SK-N-SH (cell line): ENCODE measurements at places on chromosomes 3 and 15. TPM values are rescaled to one million over a fixed set of nuclear protein-coding genes. Genes with fewer than 3 reads are reported as not detected.

- no peak overlapping the region for H3K4me3 ChIP-seq
- H3K4me1 ChIP-seq, result no peaks in the 10 kb centered on the region
- no peak for DNase-seq
- no peak overlapping the region for H3K27ac ChIP-seq
- H3K36me3 ChIP-seq, result no peaks in the 10 kb centered on the region
Observed at GRCh38 chr3:60696428-60697125, 554.7 kb downstream of the FHIT start.

GRCh38 chr3:131393868-131394267 is 12.3 kb downstream of the NUDT16 start:
- H3K27ac ChIP-seq, result no peak overlapping the region
- H3K27me3 ChIP-seq, result no peaks in the 10 kb centered on the region
- no peak for DNase-seq
- H3K4me3 ChIP-seq, result no peak overlapping the region

DNA sequence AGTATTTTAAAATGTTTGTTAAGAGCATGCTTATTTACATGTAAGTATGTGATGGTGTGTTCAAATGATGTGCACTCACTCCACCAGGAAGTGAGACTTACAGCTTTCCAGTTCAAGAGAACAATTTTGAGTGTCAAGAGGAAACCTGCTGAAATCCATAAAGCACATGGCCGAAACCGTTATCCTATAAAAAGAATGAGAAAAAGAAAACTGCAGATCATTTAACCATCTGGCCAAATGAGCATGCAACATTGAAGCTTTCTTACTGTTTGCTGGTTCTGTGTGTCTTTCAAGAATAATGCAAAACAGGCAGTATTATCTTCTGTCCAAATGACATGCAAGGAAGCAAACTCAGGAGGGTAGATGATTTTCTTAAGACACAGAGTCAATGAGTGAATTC is 26.3 kb downstream of the GABRR3 start:
- H3K27ac ChIP-seq, result no peak overlapping the region
- no peaks in the 10 kb centered on the region; the same call in 1 of the 2 replicates for H3K4me1 ChIP-seq
- H3K27me3 ChIP-seq, result no peaks in the 10 kb centered on the region
- H3K36me3 ChIP-seq, result no peaks in the 10 kb centered on the region
- DNase-seq, result no peak

- H3K27ac ChIP-seq, result no peak overlapping the region
- H3K4me1 ChIP-seq, result no peaks in the 10 kb centered on the region
- no peak overlapping the region for H3K4me3 ChIP-seq
- no peak for DNase-seq
- H3K27me3 ChIP-seq, result no peaks in the 10 kb centered on the region
Observed at GRCh38 chr3:46924921-46925584, 47.5 kb downstream of the PTH1R start.

- no peaks in the 10 kb centered on the region for H3K27me3 ChIP-seq
- peaks cover 32% of the 10 kb centered on the region for H3K36me3 ChIP-seq
- no peak overlapping the region for H3K4me3 ChIP-seq
- no peak for DNase-seq
- no peak overlapping the region for H3K27ac ChIP-seq
Observed at GRCh38 chr15:72733941-72734738, 48.1 kb downstream of the BBS4 start.

GRCh38 chr15:100220058-100220768 is 121.6 kb downstream of the ADAMTS17 start:
- H3K4me3 ChIP-seq, result no peak overlapping the region
- H3K4me1 ChIP-seq, result no peaks in the 10 kb centered on the region

- no peak overlapping the region for H3K4me3 ChIP-seq
- H3K36me3 ChIP-seq, result no peaks in the 10 kb centered on the region
- no peak for DNase-seq
Observed at GRCh38 chr3:10379961-10380360, 59.0 kb upstream of the SEC13 start.

GRCh38 chr3:68287101-68287500 is 632.7 kb upstream of the SUCLG2 start:
- DNase-seq, result no peak
- no peaks in the 10 kb centered on the region for H3K27me3 ChIP-seq
- H3K4me1 ChIP-seq, result no peaks in the 10 kb centered on the region
- H3K27ac ChIP-seq, result no peak overlapping the region

- H3K36me3 ChIP-seq, result peaks cover 17% of the 10 kb centered on the region
- DNase-seq, result no peak
- H3K4me3 ChIP-seq, result no peak overlapping the region; the same call in 1 of the 2 replicates
- peak overlapping the region; percentile 76 for H3K27ac ChIP-seq
- no peaks in the 10 kb centered on the region for H3K27me3 ChIP-seq
Observed at GRCh38 chr3:188421836-188422540, 268.0 kb downstream of the LPP start.

- no peaks in the 10 kb centered on the region for H3K27me3 ChIP-seq
- H3K36me3 ChIP-seq, result peaks cover 6% of the 10 kb centered on the region; the same call in 1 of the 2 replicates
- DNase-seq, result no peak
- H3K4me1 ChIP-seq, result no peaks in the 10 kb centered on the region
- H3K4me3 ChIP-seq, result no peak overlapping the region
- H3K27ac ChIP-seq, result no peak overlapping the region
Observed at GRCh38 chr3:149016242-149016641, 24.9 kb downstream of the GYG1 start.

GRCh38 chr3:20458994-20459716 is 273.1 kb upstream of the SGO1 start:
- no peak overlapping the region for H3K27ac ChIP-seq
- no peaks in the 10 kb centered on the region for H3K27me3 ChIP-seq
- no peak for DNase-seq
- H3K4me1 ChIP-seq, result no peaks in the 10 kb centered on the region

- H3K27ac ChIP-seq, result no peak overlapping the region
- DNase-seq, result no peak
- no peaks in the 10 kb centered on the region for H3K27me3 ChIP-seq
- no peak overlapping the region for H3K4me3 ChIP-seq
- no peaks in the 10 kb centered on the region for H3K4me1 ChIP-seq
- no peaks in the 10 kb centered on the region for H3K36me3 ChIP-seq
Observed at GRCh38 chr3:50805321-50805720, 130.6 kb downstream of the DOCK3 start.

DNA sequence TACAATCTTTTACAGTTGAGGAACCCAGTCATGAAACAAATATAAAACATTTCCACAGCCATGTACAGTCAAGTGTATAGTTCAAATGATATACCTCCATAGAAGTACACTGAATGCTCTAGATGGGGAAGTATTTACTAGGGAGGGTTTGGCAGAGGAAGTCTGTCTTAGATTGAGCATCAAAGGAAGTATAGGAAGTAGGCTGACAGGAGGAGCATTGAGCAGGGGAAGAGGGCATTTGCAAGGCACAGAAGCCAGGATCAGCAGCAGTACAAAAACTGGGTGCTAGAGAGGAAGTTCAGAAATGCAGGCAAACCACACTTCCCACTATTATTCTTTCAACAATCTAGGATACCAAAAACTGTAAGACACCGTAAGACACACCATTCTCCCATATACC is 122.6 kb downstream of the ANO10 start:
- H3K4me1 ChIP-seq, result no peaks in the 10 kb centered on the region
- no peaks in the 10 kb centered on the region for H3K36me3 ChIP-seq
- no peaks in the 10 kb centered on the region for H3K27me3 ChIP-seq
- no peak overlapping the region for H3K27ac ChIP-seq

- DNase-seq, result no peak
- H3K27me3 ChIP-seq, result no peaks in the 10 kb centered on the region
- no peak within 1 kb of the TSS for H3K4me3 ChIP-seq
- no peaks in the 10 kb centered on the region for H3K36me3 ChIP-seq
Observed at GRCh38 chr3:112498914-112499711, at the start of gene BTLA. Gene BTLA (minus strand): TSS chr3:112499472. CDS start chr3:112499358, 114 bp downstream.

The CPNE9 gene
- 0.03 and 0.06 TPM in 2 replicates for polyA plus RNA-seq

The OIP5 gene
- 7.2 and 8.4 TPM in 2 replicates for polyA plus RNA-seq

The MFGE8 gene
- polyA plus RNA-seq, result 210 and 247 TPM in 2 replicates
